ENCODE measurements at places on chromosomes 7 and 10.

- no peak for DNase-seq
Observed at GRCh38 chr7:156778201-156778600, 114.8 kb downstream of the LMBR1 start.

DNA sequence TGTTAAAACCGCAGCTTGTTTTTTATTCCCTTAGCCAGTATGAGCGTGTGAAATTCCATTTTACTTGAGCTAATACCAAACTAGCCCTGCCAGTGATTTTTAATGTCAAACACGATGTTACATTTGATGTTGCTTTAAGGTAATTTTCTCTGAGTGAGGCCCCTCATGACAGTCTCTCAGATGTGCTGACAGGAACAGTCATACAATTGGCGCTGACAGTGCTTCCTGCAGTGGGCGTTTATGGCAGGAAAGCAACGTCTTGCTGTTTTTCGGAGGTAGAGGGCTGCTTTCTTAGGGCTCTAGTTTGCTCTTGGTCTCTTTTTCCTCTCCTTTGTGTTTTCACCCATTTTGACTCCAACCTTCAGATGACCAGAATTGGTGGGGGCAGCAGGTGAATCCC lies 19.3 kb downstream of the PON1 start:
- no peak for DNase-seq

DNA sequence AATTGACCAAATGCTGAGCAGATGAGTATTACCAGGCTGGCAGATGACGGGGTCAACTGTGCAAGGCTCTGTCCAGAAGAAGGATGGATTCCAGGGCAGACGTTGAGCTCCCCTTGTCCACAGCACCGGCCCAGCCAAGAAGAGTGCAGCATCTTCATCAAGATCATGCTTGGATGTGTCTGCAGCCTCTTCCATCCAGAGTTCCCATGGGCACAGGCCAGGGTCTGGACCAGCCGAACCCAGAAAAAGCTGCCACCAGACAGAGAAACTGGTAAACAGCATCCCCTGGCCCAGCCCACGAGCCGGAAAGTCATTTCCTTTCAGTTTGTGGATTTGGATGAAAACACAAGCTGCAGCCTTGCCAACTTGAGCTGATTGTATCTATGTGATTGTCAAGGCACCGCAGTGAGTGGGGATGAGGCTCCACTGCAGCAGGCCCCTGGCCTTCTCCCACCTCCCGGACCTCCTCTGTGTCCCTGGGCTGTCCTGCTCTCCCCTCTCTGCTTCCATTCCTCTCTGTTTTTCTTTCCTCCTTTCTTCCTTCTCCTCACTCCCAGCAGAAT lies 321.8 kb downstream of the TCERG1L start:
- no peak for DNase-seq

DNA sequence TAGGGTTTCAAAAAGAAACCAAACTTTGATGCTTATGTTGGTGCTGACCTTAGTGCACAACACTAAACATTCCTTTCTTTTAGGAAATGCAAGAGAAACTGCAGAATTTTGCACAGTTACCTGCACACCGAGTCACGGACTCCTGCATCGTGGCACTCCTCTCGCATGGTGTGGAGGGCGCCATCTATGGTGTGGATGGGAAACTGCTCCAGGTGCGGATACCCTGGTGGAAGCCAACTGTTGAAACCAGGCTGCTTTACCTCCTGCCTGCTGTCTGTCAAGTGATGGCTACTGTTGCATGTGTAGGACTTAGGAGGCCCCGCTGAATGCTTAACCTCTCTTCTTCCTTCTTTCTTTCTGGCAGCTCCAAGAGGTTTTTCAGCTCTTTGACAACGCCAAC lies 11.7 kb downstream of the CASP2 start:
- peak; percentile 64 for DNase-seq

GRCh38 chr10:49742683-49743463 lies 19.2 kb downstream of the OGDHL start:
- DNase-seq, result no peak

DNA sequence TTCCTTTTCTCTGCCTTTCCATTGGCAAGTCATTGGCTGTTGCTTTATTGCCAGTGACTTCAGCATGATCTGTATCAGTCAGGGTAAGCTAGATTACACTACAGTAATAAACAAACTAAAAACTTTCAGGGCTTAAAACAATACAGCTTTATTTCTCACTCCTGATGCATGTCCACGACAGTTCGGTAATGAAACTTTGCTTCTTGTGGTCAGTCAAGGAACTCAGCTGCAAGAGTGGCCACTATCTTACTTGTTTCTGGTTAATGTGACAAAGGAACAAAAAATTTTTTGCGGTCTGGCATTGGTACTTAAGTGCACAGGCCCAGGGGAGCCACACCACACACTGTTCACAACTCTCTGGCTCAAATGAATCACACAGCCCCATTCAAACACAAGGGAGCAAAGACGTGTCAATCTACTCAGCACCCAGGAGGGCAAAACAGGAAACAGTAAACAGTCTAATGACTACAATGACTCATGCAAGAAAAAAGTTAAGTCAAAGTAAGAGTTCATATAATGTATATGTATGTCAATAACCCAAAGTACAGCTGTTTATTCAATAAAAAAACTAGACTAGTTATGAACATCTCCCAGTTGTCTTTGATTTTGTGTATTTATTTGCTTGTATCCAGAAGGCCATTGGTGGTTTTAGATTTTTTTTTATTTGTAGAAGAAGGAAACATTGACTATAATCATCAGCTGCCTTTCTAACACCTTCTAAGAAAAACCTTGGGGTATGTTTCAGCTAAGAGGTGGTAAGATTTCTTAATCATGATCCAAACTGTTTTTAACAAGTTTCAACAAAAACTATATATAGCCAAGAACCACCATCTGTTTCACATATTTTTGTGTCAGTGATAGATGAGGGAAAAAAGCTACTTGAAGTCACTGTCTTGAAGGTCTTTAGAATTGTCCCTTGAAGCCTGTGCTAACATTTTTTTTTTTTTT lies 134.4 kb upstream of the FAM3C start:
- peak; percentile 75 for DNase-seq

DNA sequence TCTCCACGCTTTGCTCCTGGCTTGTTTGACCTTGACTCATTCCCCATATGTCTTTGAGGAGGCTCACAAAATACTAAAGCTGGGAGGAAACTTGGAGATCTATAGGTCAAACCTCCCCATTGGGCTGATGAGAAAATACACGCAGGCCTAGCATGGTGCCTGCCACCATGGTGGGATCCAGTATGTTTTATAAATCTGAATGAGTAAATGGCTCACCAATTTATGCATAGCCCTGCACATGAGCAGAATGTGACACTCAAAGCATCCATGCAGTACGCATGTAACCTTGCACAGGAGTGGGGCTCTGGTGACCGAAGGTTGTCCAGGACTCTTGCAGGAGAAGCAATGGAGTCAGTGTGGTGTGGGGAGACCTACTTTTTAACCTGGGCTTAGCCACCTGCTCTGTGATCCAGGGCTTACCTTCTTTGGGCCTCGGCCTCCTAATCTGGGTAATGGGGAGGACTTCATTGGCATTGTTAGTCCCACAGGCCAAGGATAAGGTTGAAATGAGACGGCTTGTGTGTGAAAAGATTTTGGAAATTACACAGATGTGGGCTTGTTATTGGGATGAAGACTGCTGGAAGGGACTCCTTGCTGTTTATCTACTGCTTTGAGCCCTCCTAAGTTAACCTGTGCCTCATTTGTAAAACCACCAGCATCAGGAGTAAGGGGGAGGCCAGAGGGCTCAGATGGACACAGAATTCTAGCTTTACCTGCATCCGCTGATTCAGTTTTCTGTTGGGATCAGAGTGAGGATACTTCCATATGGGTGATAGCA lies 58.4 kb downstream of the ADCYAP1R1 start:
- DNase-seq, result no peak

- no peak for DNase-seq
Observed at GRCh38 chr10:6036861-6037321, 25.3 kb downstream of the IL2RA start.

- DNase-seq, result peak; percentile 58
Observed at GRCh38 chr7:140876519-140877248, 48.0 kb downstream of the BRAF start.

GRCh38 chr7:16420329-16420648 lies 1.0 kb downstream of the CRPPA start:
- no peak for DNase-seq

- no peak for DNase-seq
Observed at GRCh38 chr10:122974023-122974422, 6.2 kb upstream of the PSTK start.

DNA sequence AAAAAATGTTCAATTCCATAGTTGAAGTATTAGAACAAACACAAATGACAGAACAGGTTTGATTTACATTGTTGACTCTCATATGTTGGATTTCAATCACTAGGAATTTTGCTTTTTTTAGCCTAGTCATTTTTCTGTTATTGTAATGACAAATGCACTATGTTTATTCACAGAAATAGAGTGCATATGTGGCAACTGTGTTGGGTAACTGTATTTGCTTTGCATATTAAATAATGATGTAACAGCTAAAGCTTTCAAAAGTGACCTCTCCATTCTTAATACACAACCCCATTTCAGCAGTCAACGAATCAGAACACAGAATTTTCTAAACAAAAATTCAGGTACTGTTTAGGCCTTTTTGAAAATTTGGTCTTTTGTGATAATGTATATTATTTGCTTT lies 54.0 kb upstream of the SLC26A5 start:
- DNase-seq, result no peak

GRCh38 chr7:91239772-91240171 lies 24.5 kb upstream of the FZD1 start:
- no peak for DNase-seq

DNA sequence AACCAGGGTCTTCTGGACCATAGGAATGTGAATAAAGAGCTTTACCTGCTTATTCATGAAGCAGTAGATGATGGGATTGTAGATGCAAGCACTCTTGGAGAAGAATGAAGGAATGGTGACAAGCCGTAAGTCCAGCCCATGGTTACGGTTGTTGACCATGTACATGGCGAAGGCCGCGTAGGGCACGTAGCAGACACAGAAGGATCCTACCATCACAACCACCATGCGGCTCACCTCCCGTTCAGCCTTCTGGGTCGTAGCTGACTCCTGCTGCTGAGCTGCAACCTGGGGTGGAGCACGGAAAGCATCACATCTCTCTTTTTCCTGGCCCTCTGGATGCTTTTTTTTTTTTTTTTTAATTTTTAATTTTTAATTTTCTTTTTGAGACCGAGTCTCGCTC lies 2.0 kb downstream of the OPN1SW start:
- DNase-seq, result no peak

GRCh38 chr10:23120001-23120934 lies 24.9 kb downstream of the MSRB2 start:
- no peak for DNase-seq

DNA sequence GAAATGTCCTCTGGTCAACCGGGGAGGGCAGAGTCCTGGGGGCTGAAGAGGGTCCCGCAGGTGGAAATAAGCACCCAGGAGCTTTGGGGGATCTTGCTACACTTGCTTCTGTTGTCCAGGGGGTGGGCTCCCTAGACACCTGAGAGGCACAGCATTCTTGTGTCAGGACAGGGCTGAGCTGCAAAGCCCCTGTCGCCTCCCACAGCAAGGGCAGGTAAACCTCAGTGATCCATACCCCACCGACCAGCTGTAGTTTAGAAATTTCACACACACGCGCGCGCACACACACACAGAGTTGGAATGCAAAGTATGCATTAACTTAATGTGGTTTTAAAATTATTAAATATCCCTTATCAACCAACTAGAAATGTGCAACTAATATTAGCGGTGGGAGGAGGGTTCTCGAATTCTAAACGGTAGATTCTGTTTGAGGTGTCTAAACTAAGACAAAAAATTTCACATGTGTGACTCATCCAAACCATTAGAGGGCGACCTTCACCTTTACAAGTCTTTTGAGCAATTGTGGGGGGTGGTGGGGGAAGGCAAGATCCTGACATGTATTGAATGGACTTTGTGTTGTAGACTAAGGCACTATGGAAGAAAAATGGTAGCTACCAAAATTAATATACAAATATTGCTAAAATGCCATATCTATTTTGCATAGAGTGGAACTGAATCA lies 34.3 kb upstream of the PTF1A start:
- peak; percentile 59 for DNase-seq

- DNase-seq, result peak; percentile 99
Observed at GRCh38 chr10:97543025-97543546, 29.5 kb upstream of the ANKRD2 start.

DNA sequence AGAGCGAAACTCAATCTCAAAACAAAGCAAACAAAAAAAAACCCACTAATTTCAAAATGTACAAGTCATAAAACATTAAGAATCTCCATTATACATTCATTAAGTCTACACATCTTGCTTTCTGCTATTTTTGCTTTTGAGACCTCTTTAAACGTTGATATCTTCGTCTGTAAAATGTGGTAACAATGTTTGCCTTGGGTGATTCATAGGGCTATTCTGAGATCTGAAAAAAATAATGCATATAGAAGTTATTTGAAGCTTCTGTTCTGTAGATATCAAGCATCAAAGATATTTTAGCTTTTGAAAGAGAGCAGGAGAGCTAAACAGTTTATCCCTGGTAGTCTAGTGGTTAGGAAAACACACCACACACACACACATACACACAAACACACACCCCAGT lies 158.1 kb upstream of the PLXDC2 start:
- no peak for DNase-seq

GRCh38 chr7:44313016-44313415 lies 12.4 kb downstream of the CAMK2B start:
- DNase-seq, result no peak

- peak; percentile 57 for DNase-seq
Observed at GRCh38 chr7:133139350-133139749, 57.5 kb upstream of the CHCHD3 start.

GRCh38 chr7:47389171-47389922 lies 192.6 kb downstream of the TNS3 start:
- no peak for DNase-seq

DNA sequence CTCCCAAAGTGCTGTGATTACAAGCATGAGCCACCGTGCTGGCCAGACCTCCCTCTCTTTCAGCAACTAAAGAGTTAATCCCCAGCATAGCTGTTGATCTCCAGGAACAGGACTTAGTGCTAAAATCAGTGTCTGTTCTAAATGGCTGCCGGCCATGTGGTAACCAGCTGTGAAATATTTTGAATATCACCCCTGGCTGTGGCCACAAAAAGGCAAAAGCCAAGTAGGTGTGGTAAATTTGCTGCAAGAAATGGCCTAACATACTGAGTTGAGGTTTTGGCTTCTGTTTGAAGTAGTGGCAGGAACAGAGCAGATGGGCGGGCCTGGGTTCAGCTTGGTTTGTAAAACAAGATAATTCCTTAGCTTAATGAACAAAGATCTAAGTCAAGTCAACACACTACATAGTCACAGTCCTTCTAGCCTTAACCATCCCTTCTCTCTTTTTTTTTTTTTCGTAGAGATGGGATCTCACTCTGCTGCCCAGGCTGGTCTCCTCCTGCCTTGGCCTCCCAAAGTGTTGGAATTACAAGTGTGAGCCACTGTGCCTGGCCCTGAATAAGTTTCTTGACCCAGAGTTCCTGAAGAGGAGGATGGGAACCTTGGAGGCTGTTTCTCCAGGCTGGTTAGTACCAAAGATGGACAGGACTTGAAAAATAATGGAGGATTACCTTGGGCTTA lies 22.7 kb upstream of the AGFG2 start:
- no peak for DNase-seq
